ENCODE measurements at places on chromosomes 13 and 19.

DNA sequence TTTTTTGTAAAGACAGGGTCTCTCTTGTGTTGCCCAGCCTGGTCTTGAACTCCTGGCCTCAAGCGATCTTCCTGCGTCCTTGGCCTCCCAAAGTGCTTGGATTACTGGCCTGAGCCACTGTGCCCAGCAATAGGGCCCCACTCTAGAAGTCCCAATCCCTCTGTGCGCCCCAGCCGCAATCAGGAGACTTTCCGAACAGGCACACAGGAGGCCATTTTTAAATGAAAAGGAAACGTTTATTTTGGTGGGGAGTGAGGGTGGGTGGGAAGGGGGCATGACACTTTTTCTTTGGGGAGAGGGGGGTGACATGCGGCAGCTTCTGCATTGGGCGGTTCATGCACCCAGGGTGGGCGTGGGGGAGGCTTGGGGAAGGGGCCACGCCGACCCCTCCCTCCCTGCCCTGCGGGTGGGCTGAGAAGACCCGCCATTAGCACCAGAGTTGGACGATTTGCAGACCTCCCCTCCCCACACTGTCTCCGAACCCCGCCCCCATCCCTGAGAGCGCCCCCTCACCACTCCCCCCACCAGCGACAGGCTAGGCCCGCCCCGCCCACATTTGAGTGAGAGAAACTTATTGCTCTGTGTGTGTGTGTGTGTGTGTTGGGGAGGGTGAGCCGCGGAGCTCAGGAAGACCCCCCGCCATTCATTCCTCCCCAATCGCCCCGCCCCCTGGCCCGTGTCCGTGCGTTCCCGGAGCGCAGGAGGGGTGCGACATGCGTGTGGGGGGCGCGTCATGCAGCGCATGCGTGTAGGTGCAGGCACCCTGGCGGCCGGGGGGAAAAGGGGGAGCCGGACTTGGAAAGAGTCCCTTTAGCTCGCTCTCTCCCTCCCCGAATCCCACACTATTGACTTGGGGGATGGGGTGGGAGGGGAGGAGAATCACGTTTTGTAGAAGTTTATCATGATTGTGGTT is 17.2 kb downstream of the KCNC3 start:
- no peak for DNase-seq

DNA sequence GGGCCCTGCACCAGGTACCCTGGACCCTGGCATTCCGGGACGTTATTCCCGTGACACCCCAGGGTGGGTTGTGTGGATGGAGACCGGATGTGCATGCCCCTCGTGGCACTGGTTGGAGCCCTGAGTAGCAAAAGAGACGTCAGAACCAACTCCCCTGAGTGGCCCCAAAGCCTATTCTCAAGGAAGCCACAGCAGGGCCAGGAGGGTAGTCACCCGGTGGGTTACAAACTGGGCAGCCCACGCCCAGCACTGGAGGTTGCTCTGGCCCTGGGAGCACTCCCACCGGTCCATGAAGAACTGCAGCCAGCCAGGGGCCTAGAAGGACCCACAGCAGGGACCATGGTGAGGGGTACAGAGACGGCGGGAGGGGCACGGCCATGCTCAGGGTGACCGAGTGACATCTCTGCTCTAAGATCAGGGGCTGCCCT is 7.5 kb downstream of the KLF16 start:
- no peak for DNase-seq

- DNase-seq: no peak
Measured at GRCh38 chr13:42017264-42017663, 31.2 kb upstream of the DGKH start.

DNA sequence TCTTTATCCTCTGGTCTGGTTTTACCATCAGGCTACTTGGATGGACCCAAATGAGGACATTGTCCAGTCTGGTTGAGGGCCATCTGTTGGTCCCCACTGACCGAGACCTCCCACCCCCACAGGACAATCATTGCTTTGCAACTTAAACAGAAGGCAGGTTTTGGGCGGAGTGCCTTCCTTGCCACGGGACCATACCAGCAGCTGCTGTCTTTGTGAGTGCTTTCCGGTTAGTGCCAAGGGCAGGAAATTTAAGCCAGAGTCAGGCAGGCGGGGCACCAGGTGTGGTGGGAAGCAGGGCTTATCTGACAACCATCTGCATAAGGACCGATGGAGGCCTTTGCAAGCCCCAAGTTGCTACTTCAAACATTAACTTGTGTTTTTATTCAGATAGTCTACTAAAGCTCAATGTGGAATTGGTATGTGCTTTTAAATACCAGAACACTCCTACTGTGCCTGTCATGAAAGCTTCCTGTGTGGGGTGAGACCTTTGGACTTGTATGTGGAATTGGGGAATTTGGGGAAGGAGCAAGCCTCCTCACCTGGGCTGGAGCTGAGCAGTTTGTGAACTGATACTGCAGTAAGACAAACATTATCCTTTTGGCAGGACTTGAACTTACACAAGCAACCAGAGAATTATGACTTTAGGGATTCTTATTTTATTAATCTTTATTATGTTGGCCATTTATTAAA is 39.3 kb upstream of the UBE2L5 start:
- DNase-seq: no peak

DNA sequence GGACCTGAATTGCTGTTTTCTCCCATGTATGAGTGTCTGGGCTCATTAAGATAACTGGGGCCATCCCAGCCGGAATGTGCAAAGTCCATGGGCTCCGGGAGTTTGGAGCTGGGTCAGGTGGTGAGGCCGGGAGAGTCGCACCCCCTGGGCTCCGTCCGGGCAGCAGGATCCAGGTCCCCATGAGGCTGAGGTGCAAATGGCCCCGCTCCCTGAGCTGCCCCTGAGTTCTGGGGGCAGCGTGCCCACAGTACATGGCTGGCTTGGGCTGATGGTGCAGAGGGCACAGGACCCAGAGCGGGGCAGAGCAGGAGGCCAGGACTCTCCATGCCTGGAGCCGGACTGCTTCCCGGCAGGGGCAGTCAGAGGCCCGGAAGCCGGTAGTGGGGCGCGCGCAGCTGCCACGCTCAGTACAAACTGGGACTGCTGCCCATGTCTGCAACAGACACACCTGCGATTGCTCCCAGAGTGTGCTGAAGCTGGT is 136.0 kb downstream of the KDM4B start:
- DNase-seq: no peak

- DNase-seq: no peak
Measured at GRCh38 chr13:110985541-110985940, 70.7 kb upstream of the ANKRD10 start.

- no peak for DNase-seq
Measured at GRCh38 chr19:17796013-17796837, 1.3 kb downstream of the B3GNT3 start.

DNA sequence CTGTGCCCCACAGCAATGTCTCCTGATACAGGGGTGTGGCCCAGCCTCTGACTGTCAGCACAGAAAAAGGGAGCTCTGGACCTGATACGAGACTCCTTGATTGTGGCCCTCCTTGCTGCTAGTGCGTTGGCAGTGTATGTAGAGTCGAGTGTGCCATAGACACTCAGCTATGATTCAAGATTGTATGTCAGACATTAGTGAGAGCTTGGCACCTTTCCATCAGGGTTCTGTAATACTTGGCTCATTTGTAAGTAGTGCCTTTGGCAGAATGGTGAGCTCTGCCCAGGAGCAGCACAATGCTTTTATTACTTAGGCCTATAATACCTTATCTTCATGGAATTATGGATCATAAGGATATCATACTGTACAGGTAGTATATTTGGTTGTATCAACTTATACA is 83.4 kb downstream of the ATP8A2 start:
- DNase-seq: no peak

DNA sequence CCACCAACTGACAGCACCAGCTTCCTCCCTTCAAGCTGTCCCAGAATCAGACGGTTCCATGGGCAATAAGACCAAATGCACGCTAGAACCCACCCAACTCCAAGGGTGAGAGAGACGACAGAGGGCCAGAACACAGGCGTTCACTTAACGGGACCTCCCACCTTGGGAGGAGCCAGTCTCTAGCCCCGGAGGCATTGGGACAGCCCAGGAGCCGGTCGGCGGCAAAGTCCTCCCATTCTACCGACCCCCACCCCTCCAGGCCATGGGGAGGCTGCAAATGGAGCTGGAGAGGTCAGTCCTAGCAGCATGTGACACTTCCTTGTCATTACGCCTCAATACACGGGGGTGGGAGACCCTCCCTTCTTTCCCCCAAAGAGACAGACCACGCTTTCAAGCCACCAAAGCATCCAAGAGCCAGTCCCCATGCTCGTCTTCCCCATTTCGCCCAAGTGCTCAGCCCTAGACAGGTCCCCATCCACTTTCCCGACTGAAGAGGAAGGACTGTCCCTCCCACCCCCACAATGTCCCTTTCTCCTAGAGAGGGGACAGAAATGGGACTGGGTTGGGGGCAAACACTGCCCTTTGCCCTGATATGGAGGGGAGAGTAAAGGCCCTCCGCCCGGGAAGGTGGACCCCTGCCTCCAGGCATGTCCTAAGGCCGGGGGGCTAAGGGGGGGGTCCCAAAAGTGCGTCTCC is 964 bp downstream of the KHSRP start:
- no peak for DNase-seq

DNA sequence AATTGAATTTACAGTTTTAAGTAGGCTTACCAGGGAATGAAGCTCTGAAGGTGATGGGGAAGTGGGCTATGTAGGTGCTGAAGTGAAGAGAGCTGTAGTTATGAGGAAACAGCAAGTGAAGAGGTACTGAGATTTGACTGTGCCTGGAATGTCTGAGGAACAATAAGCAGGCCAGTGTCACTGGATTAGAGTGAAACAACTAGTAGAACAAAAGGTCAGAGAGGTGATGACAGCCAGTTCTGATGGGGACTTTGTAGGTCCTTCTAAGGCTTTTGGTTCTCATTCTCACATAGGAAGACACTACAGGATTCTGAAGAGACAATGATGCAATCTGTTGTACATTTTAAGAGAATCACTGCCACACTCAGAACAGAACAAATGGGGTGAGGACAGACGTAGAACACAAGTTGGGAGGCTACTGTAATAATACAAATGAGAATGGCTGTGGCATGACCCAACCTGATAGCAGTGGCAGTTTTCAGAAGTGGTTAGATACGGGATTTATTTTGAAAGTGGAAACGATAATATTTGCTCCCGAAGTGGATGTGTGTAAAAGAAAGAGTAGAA is 130.8 kb downstream of the MYCBP2 start:
- no peak for DNase-seq

DNA sequence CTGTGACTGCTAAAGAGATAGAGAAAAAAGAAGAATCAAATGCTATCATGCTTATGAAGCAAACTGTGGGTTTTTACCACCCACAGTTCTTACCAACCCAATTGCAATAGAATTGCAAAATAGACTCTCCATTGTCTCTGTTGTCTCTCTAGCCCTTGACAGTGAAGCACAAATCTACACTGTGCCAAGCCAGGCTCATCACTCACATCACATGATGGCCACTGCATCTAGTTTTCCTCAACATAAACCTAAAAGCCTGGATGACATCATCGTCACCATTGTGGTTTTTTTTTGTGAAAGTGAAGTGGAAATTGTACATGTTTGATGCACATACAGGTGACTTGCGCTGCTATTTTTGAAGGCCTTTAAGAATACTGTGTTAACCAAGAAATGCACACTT is 56.1 kb downstream of the KL start:
- DNase-seq: no peak

DNA sequence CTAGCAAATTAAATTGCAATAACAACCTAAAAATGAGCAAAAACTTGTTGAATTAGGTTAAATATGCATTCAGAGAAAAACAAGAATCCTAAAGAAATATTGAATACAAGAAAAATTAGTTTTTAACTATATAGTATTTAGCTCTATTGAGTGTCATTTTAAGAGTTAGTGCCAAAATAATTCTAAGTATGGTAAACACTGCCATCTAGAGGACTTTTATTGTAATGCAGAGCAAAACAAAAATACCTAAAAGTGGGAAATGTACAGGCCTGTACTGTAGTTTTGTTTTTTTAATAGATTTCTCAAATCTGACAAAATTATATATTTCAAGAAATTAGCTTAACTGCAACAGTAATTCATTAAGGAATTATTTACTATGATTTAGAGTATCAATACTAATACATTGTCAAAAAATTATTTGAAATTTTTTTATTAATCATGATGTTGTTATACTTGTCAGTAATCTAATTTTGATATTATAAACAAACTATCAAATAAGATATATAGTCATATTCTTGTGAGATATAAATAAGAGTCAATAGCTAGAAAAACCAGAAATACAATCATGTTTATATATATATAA is 8.2 kb upstream of the PCDH9 start:
- DNase-seq: no peak

DNA sequence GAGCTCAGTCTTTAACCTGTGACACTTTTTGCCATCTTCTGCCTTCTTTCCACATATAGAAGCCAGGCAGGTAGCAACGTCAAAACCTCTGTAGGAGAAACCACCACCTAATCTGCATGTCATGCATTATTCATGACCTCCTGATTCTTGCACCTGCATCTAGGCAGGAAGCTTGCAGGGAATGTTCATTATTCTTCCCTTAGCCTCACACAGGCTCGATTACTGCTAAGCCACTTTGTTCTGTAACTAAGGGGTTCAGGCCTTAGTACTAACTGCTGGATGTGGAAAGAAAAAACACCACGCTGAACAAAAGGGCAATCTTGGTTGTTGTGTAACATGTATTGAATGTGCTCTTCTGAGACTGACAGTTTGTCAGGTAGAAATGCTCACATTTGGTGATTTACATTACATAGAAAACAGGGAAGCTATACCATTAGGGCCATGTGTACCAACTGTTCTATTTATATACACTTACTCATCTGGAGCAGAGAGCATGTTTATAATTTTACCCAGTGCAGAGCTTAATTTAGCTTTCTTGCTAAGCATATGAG is 366.9 kb downstream of the KLF12 start:
- DNase-seq: no peak

- no peak for DNase-seq
Measured at GRCh38 chr19:39679791-39680168, 24.1 kb downstream of the LGALS16 start.

DNA sequence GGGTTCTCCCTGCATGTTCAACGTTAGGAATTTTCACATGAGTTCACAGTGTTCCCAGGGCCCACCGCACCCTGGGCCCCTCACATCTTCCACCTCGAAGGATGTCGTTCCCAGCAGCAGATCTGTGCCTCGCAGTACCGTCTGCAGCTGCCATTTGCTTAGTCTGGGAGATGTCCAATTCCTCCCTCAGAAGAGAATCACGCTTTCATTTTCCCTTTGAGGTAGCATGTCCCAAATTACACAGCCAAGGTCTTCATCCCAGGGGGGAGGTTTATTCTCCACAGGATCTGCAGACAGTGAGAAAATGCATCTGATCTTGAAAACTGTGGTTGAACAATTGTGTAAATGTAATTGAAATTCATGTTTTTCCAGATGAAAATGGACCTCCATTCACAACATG is 150.2 kb downstream of the DCT start:
- DNase-seq: no peak

- no peak for DNase-seq
Measured at GRCh38 chr19:41376998-41377365, 649 bp downstream of the TMEM91 start.

DNA sequence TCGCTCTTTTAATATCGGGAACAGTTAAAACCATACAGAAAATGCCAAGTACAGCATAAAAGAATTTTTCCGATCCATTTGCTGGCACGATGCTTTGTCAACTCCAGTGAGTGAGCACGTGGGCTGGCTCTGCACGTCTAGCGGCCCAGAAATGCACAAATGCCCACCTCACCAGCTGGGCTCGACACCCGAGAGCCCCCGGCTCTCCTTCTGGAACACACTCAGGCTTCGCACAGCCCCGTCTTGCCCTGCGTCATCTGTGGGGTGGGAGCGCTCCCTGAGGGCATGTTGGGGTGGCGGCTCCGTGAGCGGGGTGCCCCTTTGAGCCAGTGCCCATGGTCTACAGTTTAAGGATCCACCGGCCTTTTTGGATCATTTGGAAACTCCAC is 24.5 kb downstream of the ATP4B start:
- DNase-seq: no peak

- no peak for DNase-seq
Measured at GRCh38 chr19:13974073-13974472, 21.8 kb downstream of the DCAF15 start.
